ENCODE measurements at places on chromosomes 13 and 19. TPM values are rescaled to one million over a fixed set of nuclear protein-coding genes. Genes with fewer than 3 reads are reported as not detected.

The IGLON5 gene
- not detected for total RNA-seq

DNA sequence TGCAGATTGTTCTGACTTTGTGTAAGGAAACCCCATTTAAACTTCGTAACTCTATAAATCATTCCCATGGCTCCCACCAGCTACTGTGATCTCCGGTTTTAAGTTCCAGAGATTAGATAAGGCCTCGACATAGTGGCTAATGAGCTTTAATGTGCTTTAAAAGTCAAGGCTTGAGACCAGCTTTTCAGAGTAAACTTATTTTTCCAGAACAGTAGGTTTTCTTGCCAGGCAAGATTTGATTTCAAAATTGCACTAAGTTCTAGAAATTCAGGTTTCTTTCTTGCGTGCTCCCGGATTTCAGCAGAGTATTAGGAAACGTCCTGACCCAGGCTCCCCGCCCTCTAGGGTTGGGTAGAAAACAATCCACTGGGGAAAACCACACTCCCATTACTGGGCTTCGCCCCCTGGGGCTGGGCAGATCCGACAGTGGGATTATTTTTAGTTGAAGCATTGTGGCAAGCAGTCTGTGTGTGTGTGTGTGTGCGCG lies 43.3 kb downstream of the CRYL1 start:
- DNase-seq = no peak

DNA sequence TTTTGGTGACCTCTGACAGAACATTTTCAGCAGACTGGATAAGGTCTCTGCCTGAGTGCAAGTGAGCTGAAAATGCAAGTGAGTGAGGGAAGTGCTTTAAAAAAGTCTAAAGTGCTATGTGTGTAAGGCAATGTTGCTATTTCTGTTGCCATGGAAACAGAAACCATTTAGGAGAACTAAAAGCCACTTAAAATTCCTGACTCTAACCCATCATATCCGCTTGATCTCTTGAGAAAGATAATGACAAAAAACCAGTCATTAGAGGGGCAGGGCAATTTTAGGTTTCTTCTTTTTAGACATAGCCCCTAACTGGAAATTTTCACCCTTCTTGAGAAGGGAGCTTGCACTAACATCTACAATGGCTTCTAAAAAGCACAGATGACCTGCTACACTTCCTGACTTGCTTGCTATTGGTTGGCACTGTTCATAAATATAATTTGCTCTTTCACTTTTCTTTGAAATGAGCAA lies at the start of gene CYSLTR2:
TSS of gene CYSLTR2 (plus strand) at position 458 of the 468 bp plus-strand sequence. CDS start 52,889 bp downstream, outside the sequence.
- no peak for DNase-seq

The LILRB2 gene
- 209 TPM for total RNA-seq

- no peak for DNase-seq
Measured at GRCh38 chr19:48994035-48994386, 324 bp downstream of the RUVBL2 start.

DNA sequence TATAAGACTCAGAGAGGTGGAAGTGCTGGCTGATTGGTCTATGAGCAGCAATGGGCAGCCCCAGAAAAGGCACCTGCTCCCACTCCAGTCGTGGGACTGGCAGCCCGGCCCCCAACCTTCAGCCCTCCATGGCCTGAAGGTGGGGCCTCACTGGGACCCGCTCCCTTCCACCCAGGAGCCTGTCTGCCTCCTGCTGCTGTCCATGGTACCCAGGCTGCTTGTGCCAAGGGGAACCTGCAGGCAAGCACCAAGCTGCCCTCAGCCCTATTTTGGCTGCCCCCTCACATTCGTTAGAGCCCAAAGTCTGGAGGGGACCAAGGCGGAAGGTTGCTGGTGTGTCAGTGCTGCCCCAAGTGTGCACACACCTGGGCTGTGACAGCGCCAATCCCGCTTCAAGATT lies 2304.9 kb downstream of the PCDH9 start:
- DNase-seq = no peak

DNA sequence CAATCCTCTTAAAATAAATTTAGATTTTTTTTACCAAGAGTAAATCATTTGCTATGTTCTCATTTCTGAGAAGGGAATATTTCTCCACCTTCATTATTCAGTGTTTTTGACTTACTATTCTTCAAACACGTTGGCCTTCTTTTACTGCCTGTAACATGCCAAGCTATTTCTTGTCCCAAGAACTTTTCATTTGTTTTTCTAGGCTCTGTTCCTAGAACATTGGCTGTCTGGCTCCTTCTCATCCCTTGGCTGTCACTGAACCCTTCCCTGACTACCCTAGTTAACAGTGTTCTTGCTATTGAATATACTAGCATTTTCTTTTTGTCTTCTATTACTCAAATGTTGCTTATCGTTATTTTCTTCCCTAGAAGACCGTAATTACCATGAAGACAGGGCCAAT lies 248.1 kb downstream of the ITGBL1 start:
- no peak for DNase-seq

DNA sequence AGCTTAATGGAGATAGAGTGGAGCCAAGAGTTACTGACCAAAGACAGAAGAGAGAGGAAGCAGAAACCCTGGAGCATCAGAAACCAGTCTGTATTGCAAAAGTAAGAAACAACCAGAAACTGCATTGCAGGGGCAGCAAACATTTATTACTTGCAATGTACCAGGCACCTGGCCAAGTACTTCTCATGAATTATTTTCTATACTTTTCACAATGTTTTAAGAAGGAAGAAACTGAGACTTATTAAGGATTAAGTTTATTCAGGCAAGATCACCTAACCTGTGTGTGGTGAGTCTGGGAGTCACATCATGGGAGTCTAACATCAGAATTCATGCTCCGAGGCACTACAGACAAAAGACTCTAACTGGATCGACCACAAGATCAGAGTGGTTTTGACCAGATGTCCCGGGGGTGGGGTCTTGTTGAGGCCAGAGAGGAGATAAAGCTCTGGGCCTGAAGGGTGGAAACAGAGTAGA lies 47.4 kb downstream of the TNFRSF19 start:
- DNase-seq = no peak

The NUMBL gene
- total RNA-seq = 27.4 TPM

DNA sequence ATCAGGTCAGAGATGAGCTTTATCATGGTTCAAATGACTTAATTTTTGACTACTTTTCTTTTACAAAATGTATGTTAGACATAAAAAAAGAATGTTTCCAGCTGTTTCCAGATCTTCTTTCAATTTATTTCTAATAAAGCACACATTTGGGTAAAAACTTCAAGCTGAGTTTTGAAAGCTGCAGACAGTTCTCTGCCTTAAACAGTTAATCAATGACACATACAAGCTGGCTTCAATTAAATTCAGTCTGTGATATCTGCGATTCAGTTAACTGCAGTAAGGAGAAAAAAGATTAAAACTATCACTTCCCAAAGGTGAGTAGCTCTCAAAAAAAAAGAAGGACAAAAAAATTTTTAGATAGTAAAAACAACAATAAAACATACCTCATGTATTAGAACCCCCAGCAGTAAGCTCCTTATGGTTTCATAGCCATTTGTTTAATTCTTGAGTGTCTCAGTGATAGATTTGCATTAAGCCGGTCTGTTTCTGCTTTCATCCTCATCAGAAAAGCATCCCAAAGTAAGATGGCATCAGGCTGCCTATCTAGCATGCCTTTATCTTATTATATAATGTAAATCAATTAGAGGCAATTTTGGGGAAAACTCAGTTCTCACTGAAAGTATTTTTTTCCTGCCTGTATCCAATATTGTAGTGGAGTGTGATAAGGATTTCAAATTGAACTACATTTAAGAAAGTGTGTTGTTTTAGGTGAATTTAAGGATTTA lies 81.8 kb upstream of the STARD13 start:
- DNase-seq = no peak

The KIR2DL1 gene
- 1.0 TPM for total RNA-seq

The SIGLEC14 gene
- total RNA-seq = not detected

DNA sequence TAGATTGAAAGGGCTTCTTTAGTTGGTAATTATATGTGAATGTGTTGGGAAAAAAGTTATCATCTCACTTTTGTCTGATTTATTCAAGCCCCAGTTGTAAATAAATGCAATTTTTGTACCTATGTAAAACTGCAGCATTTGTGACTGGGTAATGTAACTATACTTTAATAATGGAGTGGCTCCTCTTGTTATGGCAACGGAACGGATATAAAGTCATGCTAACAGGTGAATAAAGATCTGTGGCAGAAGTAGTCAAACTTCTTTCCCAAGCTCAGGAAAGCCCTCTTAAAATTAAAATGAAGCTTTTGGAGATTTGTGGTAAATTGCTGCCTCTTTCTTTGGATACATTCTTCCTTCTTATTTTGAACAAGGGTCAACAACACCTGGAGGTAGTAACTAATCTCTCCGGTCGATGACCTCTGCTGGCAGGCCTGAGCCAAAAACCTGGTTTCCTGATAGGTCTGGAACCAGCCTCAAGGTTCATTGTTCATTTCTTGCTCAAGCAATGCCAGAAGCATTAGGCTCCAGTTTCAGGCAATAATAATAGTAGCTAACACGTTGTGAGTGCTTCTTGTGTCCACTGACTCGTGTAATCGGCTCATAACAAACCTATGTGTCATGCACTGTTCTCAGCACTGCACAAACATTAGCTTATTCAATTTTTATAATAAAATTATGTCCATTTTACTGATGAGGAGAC lies 313.4 kb upstream of the DACH1 start:
- DNase-seq = no peak

DNA sequence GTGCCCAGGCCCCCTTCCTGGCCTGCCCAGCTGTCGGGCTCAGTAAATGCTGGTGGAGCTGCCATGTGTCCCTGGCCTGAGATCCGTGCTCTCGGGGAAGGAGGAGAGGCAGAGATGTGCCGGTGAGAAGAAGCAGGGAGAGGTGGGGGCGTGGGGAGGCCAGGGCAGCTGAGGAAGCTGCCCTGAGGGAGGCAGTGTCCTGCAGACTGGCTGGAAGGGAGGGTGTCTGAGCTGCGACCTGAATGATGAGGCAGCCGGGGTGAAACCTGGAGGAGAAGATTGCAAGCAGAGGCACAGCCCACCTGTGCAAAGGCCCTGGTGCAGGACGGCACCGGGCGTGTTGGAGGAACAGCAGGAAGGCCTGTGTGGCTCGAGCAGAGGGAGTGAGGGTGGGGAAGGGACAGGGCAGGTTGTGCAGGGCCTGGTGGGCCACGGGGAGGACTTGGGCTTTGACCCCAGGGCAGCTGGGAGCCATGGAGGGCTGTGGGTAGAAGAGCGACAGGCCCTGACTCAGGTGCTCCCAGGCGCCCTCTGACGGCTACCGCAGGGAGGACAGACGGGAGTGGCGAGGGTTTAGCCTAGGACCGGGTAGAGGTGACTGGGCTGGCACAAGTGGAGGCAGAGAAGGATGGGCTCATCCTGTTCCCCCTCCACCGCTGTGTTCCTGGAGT lies 14.0 kb upstream of the CELF5 start:
- DNase-seq = peak; percentile 91

The ZIM2 gene
- total RNA-seq = not detected

- DNase-seq = peak; percentile 62
Measured at GRCh38 chr19:58003174-58003828, 681 bp upstream of the ZNF606 start.

DNA sequence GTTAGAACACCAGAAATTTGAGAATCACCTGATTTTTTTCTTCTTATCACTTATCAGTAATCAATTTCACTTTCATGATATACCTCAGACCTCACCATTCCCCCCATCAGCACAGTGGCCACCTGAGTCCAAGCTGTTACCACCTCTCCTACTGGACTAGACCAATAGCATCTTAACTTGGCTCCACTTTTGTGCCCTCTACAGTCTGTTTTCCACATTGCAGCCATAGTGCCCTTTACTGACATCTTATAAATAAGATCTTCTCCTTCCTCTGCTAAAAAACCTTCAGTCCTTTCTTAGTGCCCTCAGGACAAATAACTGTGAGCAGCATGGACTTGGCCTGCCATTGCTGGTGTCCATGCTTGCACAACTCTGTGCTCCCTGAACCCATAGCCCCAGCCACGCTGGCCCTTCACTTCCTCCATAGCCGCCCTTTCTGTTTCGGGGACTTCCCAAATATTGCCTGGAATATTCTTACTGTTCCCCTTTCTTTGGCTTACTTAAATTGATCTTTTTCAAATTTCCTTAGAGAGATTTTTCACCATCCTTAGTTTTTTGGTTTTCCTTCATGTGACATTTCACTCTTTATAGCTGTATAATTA lies 380.8 kb downstream of the LMO7 start:
- DNase-seq = no peak

The KLK4 gene
- not detected for total RNA-seq

The SLC25A41 gene
- total RNA-seq = not detected

DNA sequence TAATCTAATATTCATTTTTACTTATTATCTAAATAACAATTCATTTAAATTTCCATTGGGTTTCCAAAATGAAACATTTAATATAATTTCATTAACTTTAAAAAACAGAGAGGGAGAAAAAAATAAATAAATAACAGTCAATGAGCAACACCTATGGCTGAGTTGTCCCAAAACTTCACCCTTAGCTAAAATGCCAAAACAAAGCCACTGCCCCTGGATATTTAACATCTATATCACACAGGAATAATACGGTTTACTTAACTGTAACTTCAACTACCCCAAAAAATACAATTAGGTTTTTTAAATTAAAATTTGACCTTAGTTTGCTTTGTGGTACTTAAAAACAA lies 541 bp downstream of the ELF1 start:
- no peak for DNase-seq

The TUBA3C gene
- total RNA-seq = not detected

GRCh38 chr13:83311886-83312577 lies 570.2 kb downstream of the SLITRK1 start:
- DNase-seq = no peak

The GIPR gene
- 5.2 TPM for total RNA-seq

GRCh38 chr19:36605101-36605876 lies at the start of gene ZNF382:
Gene ZNF382 (plus strand): TSS chr19:36605313. CDS start chr19:36609915, 4,602 bp downstream.
- DNase-seq = peak; percentile 94

DNA sequence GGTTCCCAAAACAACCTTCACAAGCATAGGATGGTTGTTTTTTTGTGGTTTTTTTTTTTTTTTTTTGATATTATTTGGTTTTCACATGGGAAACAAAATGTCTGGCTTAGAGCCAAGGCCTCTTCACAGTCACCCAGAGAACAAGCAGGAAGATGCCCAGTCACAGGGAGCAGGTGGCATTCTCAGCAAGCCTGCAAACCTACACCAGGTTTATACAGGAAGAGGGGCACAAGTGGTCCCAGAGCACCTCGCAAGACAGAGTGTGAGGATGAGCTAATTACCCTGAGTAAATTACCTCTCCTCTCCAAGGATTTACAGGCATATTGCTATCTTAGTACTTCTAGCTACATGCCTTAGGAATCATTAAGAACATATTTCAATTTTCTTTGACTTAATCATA lies 1375.6 kb downstream of the EFNB2 start:
- DNase-seq = no peak

DNA sequence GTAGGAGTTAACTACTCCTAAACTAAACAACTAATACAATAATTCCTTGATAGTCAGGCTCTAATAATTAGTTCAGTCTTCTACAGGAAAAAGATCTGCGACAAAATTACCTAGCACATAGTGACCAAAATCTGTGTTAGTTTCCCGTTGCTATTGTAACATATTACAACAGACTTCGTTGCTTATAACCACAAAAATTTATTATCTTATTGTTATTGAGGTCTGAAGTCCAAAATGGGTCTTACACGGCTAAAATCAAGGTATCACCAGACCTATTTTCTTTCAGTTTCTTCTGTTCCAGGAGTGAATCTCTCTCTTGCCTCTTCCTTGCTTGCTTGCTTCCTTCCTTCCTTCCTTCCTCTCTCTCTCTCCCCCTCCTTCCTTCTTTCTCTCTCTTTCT lies 993.6 kb upstream of the SPRY2 start:
- DNase-seq = no peak

GRCh38 chr13:100203696-100204367 lies 114.9 kb downstream of the PCCA start:
- no peak for DNase-seq
